ENCODE measurements at places on chromosomes 2 and 18.

DNA sequence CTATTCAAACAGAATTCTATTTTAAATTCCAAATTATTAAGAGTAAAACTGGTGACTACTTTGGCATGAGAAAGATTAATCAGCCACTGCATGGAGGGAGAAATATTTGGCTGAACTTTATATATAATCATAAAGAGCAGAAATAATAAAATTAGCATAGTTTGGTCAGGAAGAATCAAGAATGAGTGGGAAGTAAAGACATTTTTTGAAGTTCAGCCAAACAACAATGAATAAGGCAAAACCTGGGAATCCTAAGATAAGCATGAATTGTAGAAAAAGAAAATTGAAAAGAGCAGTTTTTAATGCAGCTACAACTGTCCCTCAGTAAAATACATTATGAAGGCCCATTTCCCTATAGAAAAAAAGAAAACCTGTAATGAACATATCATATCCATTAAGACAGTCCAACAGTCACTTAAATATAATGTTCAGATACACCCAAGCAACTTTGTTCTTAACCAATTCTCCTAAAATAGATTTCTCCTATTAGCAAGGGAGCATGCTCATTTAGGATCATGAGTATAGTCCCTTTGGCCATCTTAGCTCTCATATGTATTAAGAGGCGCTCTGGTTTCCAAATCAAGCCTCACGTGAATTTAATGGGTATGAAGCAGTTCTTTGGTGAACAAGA lies 6.5 kb downstream of the TMEM17 start:
- no peak for DNase-seq

- no peak for DNase-seq
These were observed 230.9 kb upstream of the SLC14A2 start for GRCh38 chr18:45384137-45384961.

GRCh38 chr2:96819128-96819875 lies 3.2 kb downstream of the CNNM3 start:
- no peak for DNase-seq

DNA sequence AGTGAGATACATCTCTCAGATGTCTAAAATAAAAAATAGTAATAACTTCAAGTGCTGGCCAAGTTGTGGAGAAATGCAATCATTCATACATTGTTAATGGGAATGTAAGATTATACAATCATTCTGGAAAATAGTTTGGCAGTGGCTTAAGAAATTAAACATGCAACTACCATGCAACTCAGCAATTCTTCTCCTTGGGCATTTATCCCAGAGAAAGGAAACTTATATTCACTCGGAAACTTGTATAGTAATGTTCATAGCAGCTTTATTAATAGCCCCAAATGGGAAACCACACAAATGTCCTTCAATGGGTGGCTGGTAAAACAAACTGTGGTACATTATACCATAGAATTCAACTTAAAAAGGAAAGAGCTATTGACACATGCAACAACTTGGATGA lies 274.0 kb upstream of the SPRED2 start:
- DNase-seq, result no peak

DNA sequence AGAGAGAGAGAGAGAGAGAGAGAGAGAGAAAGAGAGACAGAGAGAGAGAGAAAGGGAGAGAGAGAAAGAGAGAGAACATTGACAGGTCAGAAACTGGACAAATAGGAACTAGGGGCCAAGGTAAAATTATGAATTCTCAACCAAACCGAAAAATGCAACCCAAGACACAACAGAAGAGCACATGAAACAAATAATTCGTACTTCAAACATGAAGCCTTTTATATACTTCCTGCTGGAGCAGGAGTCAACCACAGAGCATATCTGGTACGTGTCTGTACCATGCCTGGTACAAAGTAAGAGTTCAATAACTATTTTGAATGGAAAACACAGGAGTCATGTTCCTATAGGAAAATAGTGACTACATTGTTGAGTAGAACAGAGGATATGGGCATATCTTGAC lies 6.5 kb upstream of the VPS54 start:
- DNase-seq, result no peak

- DNase-seq, result no peak
These were observed 45.1 kb upstream of the GPC1 start for GRCh38 chr2:240390091-240391073.

DNA sequence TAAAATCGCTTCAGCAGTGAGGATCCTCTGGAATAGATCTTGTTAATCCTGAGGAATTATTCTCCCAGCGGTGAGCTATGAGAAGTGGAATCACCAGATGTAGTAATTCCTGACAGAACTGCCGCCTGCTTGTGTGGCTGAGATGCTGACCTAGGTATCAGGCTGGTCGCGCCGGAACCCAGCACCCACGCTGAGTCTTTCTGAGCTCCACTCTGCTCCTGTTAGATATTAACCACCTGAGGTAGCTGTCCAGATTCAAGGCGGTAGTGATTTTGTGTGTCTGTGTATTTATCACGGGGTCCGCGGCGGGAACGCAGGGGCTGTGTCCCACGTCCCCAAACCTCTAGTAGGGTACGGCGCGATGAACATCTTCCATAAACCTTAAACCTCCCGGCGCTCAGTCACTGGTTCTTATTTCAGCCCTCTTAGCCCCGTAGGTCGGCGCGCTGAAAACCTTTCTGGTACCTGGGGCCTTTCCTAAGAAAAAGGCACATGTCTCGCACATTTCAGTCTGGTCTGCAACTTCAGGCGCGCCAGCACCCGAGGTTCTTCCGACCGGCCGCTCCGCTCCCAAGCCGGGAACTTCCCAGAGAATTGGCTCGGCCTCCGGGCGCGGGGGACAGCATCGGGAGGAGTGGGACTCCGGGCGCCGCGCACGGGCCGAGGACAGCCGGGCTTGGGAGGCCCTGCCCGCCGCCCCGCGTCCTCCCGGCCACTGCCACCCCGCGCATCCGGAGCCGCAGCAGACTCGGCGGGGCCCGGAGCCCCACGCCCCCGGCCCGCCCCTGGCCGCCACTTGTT lies 542 bp upstream of the CNNM3 start:
- no peak for DNase-seq

- no peak for DNase-seq
These were observed 75.4 kb downstream of the TNP1 start for GRCh38 chr2:216784456-216784855.

- no peak for DNase-seq
These were observed 42.3 kb downstream of the AQP12A start for GRCh38 chr2:240733803-240734495.

DNA sequence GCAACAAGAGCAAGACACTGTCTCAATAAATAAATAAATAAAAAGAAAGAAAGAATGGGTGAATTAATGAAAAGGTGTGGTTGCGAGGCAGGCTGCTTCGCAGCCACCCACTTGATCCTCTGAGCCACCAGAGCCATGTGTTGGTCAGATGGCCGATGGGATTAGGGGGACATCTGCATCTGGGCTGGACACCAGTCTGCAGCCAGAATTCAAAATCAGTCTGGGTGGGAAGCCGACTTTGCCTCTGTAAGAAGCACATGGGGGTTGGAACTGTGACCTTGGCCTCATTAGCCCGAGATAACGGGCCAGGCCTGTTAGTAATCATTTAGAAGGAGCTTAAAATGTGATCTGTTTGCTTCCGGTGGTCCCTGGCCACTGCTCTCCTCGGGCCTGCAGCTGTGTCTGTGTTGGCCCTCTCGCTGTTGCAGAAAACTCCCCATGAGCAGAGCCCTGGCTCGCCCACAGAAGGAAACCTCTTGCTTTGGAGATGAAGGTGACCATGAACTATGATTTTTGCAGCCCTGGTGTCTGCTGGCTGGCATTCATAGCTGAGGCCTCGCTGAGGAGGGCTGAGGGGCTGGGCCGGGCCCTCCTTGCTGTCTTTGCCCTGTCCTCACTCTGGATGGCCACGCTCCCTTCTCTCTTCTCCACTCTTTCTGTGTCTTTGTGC lies 94.4 kb downstream of the DYSF start:
- no peak for DNase-seq

Data from stimulated activated CD8-positive, alpha-beta memory T cell treated with anti-CD3 and anti-CD28 coated beads, Interleukin-7, amount 100 ng/mL, for 4 hours (primary cell).